ENCODE measurements at places on chromosomes 7 and 10. TPM values are rescaled to one million over a fixed set of nuclear protein-coding genes. Genes with fewer than 3 reads are reported as not detected.

BHLHA15 gene
- not detected for total RNA-seq

PARD3 gene
- 98.9 TPM for total RNA-seq

GRID2IP gene
- not detected for total RNA-seq

PTPRN2 gene
- 3.1 TPM for total RNA-seq

NYAP1 gene
- total RNA-seq = 1.7 TPM

TNS3 gene
- 45.7 TPM for total RNA-seq

CLDN15 gene
- total RNA-seq = 9.1 TPM

MRC1 gene
- total RNA-seq = 21.9 TPM

VAX1 gene
- total RNA-seq = not detected

ACHE gene
- total RNA-seq = 3.2 TPM

ITGB8 gene
- total RNA-seq = 30.4 TPM

OPN1SW gene
- not detected for total RNA-seq

FOXI2 gene
- total RNA-seq = 0.13 TPM

MMD2 gene
- total RNA-seq = not detected

UCN3 gene
- not detected for total RNA-seq

PDLIM1 gene
- 40.7 TPM for total RNA-seq
